ENCODE measurements at places on chromosomes 1 and 21. TPM values are rescaled to one million over a fixed set of nuclear protein-coding genes. Genes with fewer than 3 reads are reported as not detected.
A peak's percentile ranks its signal among the peaks of the same experiment; 100 is the strongest.

DNA sequence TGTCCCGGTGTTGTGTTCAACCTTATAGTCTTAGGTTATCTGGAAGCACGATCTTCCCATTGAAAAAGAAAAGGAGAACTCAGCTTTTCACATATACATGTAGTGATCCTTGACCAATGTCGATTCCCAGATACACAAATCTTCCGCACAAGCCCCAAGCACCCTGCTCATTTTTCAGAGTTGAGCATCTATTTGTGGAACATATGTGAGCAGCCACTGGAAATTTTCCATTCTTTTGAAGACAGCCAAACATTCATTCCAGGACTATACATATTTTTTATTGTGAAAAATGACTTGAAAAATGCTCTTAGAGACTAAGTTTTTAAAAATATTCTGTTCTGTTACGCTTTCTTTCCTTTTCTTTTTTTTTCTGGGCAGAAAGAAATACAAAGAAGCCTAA is 371.9 kb downstream of the RGS7 start:
- DNase-seq, result no peak

Gene SPRR2B
- total RNA-seq, result not detected

DNA sequence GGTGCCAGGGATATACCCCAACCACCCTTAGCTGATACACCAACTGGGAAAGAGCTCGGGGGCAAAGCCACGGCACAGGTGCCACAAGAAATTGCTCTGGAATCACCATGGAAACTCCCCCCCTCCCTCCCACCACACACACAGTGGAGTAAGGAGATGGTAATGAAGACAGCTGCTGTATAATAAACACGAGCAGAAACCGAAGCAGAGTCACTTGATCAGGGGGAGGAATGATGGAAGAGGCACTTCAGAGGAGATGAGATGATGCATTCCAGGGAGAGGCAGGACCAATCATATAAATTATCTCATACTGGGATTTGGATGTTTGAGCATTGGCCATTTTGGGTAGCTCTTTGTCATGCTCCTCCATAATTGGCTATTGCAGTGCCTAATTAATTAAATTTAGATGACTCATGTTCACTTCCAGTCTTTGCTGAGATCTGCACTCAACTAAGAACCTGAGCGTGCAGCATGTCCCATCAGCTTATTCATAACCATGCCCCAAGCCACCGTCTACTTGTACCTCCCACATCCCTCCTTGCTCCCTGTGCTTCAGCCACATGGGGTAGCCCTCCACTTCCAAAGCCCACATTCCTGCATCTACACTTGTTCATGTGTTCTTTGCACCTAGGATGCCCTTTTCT is 189.5 kb downstream of the ZSCAN20 start:
- no peak for DNase-seq

GRCh38 chr1:17272646-17273045 is 23.7 kb downstream of the PADI3 start:
- DNase-seq, result no peak

- DNase-seq, result no peak
Measured at GRCh38 chr1:64098846-64099582, 104.4 kb upstream of the UBE2U start.

DNA sequence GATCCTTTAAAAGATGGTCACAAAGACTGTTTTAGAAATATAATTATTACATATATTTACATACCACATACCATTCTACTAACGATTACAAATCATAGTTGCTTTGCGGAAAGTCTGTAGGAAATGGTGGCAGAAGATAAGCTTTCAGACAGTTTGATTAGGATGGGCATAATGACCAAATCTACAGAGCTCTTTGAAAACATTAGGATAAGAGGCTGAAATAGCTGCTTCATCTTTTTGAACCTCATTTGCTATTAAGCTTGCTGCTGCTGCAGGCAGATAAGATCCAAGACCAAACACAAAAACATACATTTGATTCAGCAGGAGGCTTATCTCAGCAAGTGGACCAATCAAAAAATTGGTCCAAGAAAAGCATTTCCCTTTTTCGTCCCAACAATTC is 47.1 kb downstream of the DDAH1 start:
- no peak for DNase-seq

GRCh38 chr1:190159146-190159545 is 318.5 kb downstream of the BRINP3 start:
- no peak for DNase-seq

- DNase-seq, result no peak
Measured at GRCh38 chr1:163820226-163820625, 498.5 kb downstream of the NUF2 start.

Gene CBS
- 1.7 TPM for total RNA-seq

DNA sequence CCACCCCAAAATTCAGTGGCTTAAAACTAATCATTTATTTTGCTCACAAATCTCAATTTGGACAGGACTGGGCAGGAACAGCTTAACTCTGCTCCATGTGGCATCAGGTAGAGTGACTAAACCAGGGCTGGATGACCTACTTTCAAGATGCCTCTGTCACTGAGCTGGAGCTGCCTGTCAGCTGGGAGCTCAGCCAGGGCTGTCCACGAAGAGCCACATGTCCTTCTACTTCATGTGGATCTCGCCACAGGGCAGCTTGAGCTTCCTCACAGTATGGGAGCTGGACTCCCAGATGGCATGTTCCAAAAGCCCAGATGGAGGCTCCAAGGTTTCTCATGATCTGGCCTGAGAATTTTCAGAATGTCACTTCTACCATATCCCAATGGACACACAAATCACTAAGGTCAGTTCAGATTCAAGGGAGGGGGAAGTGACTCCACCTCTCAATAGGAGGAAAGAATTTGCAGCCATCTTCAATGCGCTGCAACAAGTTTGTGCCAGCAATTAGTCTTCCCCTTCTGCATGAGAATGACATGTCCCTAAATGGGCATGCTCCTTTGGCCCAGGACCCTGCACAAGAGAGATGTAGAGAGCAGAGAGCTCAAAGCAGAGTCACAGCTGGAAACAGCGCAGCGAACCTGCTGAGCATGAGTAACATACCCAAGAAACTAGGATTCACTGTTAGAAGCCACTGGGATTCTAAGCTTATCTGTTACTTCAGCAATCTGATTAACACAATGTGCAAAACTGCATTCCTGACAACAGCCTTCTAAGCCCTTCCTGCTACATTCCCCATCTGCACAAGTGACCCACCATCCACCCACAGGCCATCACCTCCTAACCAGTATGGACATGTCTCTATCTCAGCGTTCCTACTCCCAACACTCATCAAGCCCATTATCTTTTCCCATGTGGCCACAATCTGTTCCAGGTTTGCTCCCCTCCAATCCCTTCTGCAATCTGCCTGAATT is 17.0 kb downstream of the HLCS start:
- DNase-seq, result no peak

GRCh38 chr1:229841230-229841629 is 215.2 kb downstream of the URB2 start:
- no peak for DNase-seq

GRCh38 chr1:179151908-179152682 is 70.2 kb downstream of the TOR3A start:
- no peak for DNase-seq

Gene E2F2
- total RNA-seq, result 0.17 TPM

DNA sequence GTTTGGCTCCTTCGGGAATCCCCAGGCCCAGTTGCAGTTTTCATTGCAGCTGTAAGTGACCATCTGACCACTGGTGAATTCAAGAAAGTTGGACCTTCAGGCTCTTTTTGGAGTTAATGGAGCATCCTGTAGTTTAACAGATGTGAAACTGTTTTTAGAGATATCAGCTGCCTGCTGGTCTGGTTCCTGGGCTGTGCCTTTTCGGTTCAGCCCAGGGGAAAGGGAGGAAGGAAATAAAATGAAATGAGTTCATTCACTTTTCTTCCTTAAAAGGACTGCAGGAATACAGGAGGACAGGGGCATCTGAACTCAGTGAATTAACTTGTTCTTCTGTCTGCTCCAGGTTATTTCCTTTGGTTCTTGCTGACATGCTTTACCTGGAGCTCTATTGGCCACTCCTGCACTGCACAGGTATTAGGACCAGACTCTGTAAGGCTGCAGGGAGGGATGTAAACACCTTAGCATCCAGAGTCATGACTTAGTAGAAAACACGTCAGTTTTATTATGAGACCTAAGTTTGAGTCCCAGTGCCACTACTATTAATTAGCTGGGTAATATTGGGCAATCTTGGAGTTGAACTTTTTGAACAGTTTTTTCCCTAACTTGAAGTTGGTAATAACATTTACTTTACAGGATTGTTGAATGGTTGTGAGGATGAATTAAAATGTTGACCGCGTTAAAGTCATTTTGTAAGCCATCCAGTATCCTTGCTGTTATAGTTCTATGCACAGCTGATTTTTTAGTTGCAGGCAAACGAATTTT is 83.6 kb downstream of the LRRC8D start:
- DNase-seq, result no peak

Gene ST6GALNAC5
- total RNA-seq, result 0.66 TPM

DNA sequence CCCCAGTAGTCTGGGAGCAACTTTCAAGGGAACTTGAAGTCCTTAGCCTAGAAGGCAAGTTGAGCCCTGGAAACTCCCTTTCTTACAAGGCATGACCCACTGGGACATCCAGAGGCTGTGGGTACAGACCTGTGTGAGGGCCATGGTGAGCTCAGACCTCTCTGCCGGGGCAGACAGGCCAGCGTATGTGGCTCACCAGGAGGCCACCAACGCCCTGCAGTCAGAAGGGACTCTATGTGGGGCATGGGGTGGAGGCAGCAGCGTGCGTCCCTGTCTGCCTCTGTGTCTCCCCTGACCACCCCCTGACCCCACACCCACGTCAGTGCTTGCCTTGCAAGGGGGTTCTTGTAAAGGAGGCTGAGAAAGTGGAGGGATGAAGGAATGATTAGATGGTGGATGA is 10.8 kb downstream of the COQ8A start:
- no peak for DNase-seq

GRCh38 chr1:21594935-21595897 is 73.9 kb downstream of the RAP1GAP start:
- peak; percentile 45 for DNase-seq

Gene DEPDC1
- 0.15 TPM for total RNA-seq

Gene USP21
- 24.7 TPM for total RNA-seq

Gene THEMIS2
- total RNA-seq, result 4.0 TPM

Gene SPRR2E
- total RNA-seq, result not detected

DNA sequence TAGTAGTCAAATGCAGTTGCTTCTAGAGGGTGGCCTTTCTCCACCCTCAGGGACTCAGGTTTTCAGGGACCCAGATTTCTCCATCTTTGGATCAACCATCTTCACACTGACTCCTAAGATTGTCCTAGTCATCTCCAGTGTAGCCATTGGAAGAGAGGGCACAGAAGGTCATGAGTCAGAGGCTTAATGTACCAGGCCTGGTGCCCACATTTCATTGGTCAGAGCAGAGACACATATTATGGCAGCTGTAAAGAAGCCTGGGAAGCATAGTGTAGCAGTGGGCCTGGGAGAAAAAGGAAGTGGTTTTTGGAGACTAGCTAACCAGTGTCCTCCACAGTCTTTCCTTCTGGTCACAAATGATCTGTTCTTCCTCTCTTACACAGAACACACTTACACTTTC is 122.5 kb downstream of the GIPC2 start:
- no peak for DNase-seq

- no peak for DNase-seq
Measured at GRCh38 chr1:85278853-85279314, 2.5 kb upstream of the BCL10 start.

All from psoas muscle (tissue), 8 donors.